ENCODE measurements at places on chromosomes 16 and 17. TPM values are rescaled to one million over a fixed set of nuclear protein-coding genes. Genes with fewer than 3 reads are reported as not detected.

The PRR29 gene
- 0.38 TPM for total RNA-seq

The NPTX1 gene
- 0.49 TPM for total RNA-seq

The PSMB10 gene
- 57.0 TPM for total RNA-seq

The KRTAP4-3 gene
- total RNA-seq: not detected

The ABCC12 gene
- total RNA-seq: not detected

The CRISPLD2 gene
- total RNA-seq: 132 TPM

The ABCC11 gene
- 0.13 TPM for total RNA-seq

The PRR35 gene
- not detected for total RNA-seq

Measured in mesangial cell (primary cell).